ENCODE measurements at places on chromosomes 2 and 18.

GRCh38 chr2:189541591-189541990, 39.0 kb downstream of the SLC40A1 start:
- no peak for DNase-seq

DNA sequence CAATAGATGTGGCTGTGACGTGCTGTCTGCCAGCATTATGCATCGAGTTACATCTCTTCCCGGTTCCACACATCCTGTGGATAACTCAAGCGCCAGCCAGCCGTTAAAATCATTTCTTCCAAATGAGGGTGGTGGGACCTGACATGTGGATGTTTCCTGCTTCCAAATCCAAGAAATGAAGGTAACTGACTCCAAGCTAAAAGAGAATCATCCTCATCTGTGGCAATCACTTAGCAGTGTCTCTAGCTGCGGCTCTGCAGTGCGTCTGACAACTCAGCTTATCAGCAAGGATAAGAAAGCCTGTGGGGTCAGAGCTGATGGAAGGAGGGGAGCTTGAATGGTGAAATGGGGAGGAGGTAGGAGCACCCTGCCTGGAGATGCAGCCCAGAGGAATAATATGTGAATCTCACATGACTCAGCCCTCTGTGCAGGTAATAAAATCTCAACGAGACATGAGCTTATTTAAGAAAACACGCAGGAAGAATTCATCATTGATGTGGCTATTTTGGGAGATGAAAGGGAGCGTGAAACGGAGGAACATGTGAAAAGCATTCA, 382.2 kb upstream of the TRIB2 start:
- no peak for DNase-seq

GRCh38 chr18:31657823-31658669, 26.3 kb downstream of the B4GALT6 start:
- DNase-seq: peak; percentile 99

DNA sequence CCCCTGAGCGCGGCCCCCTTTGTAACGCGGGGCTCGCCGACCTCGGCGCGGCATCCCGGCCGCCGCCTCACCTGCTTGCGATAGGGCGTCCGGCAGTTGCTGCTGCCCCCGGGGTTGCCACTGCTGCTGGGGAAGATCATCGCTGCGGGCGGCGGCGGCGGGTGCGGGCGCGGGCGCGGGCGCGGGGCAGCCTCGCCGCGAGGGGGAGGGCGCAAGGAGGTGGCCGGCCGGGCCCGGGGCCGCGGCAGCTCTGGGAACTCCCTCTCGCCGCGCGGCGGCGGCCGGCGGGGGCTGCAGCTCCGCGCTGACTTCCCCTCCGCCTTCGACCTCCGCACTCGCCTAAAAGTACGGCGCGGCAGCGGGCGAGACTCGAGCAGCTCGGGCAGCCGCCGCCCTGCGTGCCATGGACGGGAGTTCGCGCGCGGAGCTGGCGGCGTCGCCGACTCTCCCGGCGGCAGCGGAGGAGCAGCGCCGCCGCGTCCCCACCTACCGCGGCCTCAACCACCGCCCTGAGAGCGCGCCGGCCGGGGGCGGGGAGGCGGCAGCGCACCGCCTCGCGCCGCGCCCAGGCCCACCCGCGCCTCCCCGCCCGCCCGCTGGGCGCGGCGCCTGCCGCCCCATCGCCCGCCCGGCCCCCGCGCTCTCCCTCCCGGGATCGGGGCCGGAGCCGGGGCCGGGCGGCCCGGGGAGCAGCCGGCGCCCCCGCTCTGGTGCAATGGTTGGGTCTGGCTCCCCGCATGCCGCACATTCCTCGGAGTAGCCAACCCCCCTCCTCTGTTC, 86.0 kb downstream of the RBMS1 start:
- DNase-seq: peak; percentile 37

- no peak for DNase-seq
Observed at GRCh38 chr2:112074506-112074905, 19.4 kb downstream of the TMEM87B start.

DNA sequence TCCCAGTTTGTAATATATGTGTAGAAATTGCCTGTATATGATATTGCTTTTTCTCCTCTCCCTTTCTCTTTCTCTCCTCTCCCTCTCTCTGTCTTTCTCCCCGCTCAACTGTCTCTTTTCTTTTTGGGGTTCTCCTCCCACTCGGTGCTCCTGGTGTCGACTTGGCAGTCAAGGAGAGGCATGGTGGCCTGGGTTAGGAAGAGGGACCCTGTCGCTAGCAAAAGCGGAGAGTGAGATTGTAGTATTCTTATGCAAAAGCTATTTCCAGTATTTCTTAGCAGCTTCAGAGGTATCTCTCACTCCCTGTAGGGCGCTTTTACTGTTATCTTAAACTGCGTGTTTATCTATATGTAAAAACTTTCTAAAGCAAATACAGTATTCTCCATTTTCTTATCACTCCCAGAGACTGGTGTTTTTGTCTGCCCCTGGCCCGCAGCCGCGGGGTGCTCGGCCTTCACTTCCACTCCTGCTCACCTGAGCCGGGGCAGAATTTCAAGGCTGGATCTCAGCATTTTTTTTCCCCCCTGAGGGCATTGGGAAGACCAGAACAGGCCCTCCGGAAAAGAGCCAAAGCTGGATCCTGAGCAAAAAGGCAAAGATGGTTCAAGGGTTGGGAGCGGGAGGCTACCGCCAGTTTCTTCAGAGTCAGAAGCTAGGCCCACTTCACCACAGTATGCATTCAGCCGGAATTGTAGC, 4.3 kb downstream of the SIX3 start:
- no peak for DNase-seq

DNA sequence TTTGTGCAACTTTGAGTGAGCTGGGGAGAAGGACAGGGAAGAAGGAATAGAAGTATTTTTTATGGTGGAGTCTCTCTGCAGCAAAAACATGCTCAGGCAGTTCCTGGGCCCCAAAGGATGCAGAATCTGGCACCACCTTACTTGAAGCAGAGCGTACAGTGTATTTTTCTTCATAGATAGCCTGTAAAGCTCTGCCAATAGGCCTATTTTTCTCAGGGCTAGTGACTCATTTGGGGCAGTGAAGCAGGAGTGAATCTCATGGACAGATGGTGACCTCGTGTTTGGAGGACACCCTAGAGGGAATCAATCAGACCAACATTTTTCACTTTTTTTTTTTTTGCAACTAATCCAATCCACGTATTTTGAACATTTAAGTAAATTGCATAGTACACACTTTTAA, 268.1 kb upstream of the CXCR4 start:
- peak; percentile 49 for DNase-seq

DNA sequence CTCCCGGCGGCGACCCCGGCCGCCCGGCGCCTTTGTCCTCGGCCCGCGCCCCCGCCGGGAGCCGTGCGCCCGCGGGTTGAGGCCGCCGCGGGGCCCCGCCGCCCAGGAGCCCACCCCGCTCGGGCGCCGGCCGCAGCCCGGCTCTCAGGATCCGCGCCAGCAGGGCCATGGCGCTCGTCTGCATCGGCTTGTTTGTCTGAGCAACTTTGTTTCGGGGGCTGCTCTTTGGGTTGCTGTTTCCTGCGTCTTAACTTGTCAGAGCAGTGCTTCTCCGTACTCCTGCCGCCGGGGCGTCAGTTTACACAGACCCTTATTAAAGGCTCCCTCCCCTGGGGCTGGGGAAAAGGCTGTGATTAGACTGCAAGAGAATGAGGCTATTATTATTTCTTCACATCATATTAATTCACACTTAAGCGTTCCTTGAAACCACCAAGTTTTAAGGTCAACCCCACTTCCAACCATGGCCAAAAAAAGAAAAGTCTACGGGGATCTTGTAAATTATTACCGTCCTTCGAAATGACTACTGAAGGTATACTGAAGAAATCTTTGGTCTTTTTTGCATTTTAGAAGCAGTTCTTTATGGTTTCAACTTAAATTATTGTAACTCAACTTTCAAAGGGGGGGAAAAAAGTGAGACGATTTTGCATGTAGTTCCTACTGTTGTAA, at the start of gene CYP27C1:
TSS of gene CYP27C1 (minus strand) at position 198 of the 666 bp plus-strand sequence. CDS start at position 169, 29 bp downstream.
- DNase-seq: peak; percentile 37

DNA sequence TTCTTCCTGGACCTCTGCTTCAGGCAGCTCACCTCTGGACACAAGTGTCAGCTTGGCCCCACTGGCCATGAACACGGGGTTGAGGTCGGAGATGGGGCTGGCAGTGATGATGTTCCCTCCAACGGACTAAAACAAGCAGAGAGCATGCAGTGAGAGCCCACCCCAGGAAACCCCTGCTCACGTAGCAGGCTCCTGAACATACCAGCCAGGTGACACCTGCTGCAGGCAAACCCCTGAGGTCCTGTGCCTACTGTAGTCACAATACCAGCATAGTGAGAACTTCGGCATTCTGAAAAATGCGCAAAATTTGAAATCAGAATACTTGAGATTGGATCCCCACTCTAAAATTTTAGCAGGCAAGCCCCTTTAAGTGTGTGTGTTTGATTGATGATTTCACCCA, 32.9 kb downstream of the XDH start:
- DNase-seq: no peak

DNA sequence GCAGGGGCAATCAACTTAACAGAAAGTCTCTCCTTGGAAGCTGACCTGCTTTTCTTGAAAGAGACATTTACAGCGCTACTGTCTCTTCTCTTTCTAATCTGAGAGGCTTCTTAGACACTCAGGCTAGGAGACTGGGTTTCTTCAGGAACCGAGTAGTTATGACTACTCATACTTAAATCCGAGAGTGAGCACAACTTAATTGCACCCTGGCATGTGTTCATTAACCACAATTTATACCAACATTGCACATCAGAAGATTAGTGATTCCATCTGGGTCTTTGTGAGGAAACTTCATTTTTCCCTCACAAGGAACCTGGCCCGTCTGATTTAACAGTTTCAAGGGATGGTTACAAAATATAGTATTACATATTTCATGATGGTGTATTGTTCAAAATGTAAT, 176.9 kb downstream of the UBE2E3 start:
- DNase-seq: no peak

DNA sequence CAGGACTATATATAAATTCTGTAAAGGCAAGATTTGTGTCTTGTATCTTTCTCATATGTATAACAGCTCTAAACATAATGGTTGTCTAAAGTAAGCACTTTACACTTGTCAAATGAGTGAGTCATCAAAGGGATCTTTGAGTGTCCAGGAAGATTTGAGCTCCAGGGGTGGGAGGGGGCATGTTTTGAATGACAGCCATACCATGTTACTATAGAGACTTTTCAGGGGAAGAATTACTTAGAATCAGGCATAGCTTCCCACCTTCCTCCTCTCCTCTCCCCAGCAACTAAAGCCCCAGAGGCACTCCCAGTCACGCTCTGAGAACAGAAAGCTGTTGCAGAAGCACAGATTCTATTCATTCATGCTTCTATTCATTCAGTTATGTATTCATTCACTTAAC, 65.8 kb upstream of the ALK start:
- DNase-seq: peak; percentile 13

GRCh38 chr2:120749506-120750431, 14.1 kb downstream of the GLI2 start:
- no peak for DNase-seq

DNA sequence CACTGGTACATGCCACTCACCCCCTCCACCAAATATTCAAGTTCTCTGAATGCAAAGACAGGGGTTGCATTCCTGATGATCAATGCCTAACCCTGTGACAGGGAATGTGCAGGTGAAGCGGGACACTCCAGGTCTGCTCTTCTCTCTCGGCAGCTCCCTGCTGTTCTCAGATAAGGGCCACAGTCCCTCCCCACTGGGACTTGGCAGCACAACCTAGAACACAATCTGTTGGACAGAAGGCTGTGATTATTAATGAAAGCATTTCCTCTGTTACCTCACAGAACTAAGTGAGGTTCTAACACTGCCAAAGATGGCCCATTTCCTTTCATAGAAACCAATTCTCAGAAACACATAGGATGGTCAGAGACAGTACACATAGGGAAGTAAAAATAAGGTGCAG, 42.7 kb downstream of the VSNL1 start:
- peak; percentile 1 for DNase-seq

GRCh38 chr2:202152104-202152715, 79.2 kb downstream of the KIAA2012 start:
- DNase-seq: no peak

- DNase-seq: no peak
Observed at GRCh38 chr2:28342081-28342967, 50.3 kb upstream of the FOSL2 start.

DNA sequence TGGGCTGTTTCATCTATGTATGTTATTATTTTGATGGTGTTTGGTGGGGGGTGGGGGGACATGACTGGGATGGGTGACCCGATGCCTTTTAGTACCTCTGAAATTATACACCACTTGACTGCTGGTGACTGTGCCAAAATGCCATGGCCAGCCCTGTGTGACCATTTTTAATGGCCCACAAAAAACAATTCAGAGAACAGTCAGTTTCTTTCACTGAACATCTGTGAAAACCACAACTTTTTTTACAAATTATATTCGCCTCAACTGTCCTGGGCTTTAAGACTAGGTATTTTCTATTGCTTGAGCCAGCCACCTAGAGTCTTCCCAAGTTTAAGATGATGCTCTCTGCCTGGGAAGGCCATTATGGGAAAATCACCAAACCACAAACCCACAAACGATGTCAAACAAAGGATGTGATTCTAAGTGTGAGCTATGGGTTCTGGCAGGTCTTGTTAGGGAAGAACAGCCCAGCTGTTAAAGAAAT, 33.9 kb downstream of the FN1 start:
- no peak for DNase-seq

All from NCI-H69 (cell line).